ENCODE measurements at places on chromosomes 1 and 21.

- no peak for DNase-seq
Measured at GRCh38 chr1:171420810-171421209, 64.5 kb upstream of the PRRC2C start.

- DNase-seq, result no peak
Measured at GRCh38 chr1:3217181-3217641, 148.2 kb downstream of the PRDM16 start.

- DNase-seq, result no peak
Measured at GRCh38 chr21:44942566-44942965, 2.7 kb downstream of the SLX9 start.

- DNase-seq, result no peak
Measured at GRCh38 chr1:30414086-30414850, 309.1 kb downstream of the MATN1 start.

DNA sequence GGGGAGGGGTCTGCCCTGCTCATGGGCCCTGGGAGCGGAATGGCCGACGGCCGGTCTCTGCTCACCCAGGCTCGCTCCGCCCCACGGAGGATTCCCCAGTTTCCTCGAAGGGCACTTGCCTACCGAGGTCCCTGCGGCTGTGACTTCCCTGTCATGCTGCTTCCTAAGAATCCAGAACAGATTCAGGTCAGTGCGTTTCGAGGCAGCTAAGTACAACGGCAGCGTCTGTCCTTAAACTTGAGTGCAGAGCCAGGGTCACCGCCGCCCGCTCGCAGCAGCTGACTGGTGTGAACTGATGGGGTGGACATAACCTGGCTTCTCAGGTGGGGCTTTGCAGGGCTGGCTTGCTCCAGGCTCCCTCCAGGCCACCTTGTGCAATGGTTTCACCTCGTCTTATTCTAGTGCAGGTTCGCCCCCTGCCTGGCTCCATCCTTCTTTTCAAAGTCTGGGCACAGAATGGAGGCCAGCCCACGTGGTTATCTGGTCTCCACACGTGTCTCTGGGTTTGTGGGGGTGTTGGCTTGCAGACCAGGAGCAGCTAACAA, 7.6 kb upstream of the C1orf174 start:
- DNase-seq, result no peak

DNA sequence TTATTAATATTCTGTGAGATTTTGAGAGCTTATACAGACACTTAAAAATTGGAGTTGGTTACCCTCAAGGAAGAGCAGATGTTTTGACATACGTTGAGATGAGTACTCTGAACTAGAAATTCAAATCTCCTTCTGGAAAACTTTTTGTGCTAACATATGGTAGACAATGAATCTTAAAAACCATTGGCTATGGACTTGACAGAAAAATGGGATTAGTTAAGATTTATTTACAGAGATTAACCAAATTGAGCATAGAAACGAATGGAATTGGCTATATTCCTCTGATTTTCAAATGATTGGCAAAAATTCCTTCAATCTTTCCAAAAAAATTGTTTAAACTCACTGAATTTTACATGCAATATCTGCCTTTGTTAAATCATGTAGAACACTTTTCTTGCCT, 1392.9 kb downstream of the BRINP3 start:
- no peak for DNase-seq

GRCh38 chr1:20069874-20070273, at the start of gene PLA2G5:
PLA2G5 (plus strand) TSS chr1:20070194; CDS start chr1:20084831, 14,637 bp downstream.
- DNase-seq, result no peak

- no peak for DNase-seq
Measured at GRCh38 chr1:156828400-156829124, 11.9 kb upstream of the SH2D2A start.

GRCh38 chr1:8693107-8693506, 124.3 kb downstream of the RERE start:
- no peak for DNase-seq

GRCh38 chr1:14724678-14725077, 126.2 kb downstream of the KAZN start:
- DNase-seq, result no peak

GRCh38 chr1:77899647-77900320, 11.4 kb downstream of the NEXN start:
- DNase-seq, result no peak

DNA sequence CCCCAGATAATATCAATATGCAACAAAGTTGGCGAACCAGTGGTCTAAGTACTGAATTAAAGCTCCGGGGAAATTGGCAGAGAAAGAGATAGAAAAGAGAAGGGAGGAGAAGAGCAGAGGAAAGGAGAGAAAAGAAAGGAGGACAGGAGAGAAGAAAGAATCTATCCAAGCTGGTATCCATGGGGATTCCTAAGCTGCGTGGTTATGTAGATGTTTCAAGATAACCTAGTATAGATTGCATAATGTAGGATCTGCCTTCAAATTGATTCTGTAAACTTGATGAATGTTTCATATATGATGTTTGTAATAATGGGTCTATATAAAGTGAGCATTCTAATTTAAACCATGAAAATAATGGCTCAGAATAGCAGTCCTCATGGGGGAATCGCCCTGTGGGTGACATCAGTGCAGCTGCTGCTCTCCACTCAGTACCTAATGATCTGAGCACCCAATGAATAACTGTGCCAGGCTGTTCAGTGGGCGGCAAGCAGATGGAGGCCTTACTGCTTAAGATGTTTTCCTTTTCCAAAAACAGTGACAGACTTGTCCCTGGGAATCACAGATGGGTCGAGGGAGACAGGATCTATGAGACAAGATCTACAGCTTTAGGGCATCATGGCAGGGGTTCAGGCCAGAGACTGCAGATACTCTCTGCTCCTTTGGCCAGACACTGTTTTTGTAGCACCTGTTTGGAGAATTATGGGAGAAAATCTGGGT, 78.0 kb downstream of the LAMC2 start:
- no peak for DNase-seq

DNA sequence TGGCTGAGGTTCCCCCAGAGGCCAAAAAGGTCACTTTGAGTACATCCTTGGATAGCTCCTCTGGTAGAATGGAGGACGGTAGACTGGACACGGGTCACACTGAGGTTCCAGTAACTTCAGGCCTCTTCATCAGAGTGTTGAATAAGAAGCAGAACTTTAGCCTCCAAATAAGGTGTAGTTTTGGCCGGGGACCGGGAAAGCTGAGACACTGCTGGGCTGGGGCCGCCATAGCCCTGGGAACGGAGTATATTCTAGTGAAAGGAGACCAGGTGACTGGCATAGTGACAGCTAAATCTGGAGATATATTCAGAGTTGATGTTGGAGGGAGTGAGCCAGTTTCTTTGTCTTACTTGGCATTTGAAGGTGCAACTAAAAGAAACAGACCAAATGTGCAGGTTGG, 84.1 kb downstream of the EVA1C start:
- no peak for DNase-seq

GRCh38 chr1:43292216-43292615, 6.8 kb upstream of the C1orf210 start:
- no peak for DNase-seq

- DNase-seq, result no peak
Measured at GRCh38 chr1:19680644-19681043, 16.0 kb downstream of the HTR6 start.

DNA sequence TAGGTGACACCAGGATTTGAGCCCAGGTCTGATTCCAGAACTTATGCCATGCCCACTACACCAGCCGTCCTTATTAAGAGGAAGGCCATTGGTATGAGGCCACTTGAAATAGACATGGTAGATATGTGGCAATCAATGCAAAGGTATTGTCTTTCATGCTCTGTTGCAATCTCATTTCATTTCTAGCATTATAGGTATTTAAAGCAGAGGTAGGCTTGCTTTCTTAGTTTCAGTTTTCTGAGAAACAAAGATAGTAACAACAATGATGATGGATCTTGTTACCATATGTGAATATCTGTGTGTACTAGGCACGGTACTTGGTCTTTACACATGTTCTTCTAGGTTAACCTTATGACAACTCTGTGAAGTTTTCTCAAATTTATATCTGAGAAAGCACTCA, 113.1 kb downstream of the FGGY start:
- DNase-seq, result no peak

- no peak for DNase-seq
Measured at GRCh38 chr1:72003092-72003491, 279.2 kb downstream of the NEGR1 start.

GRCh38 chr1:112027696-112028095, 38.2 kb upstream of the KCND3 start:
- DNase-seq, result no peak

DNA sequence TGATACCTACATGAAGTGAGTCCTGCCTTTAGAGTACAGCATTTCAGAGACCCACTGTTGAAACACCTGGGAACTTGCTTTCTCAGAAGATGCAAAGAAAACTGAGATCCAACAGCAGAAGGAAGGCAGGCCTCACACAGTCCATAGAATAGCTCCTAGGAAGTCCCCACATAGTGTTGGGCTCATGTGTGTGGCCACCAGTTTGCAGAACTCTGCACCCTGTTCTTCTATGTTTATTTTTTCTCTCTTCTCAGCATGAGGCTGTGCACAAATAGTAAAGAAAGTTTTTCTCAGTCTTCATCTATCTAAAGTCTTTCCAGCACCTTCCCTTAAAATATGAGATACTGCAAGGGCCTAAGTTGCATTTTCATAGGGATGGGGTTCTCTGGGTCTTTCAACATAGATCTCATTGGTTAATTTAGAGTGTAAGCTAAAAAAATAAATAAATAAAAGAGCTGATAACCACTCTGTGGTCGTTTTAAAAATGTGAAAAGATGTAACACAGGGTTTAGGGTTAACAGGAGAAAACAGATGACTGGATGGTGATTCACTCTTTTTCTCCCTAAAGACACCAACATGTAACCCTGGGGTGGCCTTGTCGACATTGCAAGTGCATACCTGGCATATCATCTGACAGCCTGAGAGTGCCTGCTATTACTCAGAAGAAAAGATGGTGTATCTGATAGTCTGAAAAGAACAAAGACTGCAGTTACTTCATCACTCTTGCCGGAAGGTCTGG, 94.6 kb downstream of the ZC3H11B start:
- no peak for DNase-seq

- no peak for DNase-seq
Measured at GRCh38 chr1:91006113-91006908, 15.5 kb downstream of the ZNF644 start.

DNA sequence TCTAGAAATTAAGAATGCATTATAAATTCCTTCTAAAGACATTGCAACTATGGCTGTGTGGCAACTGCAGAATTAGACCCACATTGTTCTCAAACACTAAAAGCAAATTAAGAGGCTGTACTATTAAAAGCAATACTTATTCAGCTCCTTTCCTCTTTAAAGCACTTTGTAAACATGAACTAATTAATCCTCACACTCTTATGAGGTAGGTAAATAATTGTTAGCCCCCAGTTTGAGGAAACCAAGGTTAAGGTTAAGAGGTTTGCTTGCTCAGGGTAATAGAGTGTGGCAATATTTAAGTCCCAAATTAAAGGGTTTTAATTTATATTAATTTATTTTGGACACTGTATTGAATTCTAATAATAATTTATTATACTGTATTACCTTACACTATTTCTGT, 553.8 kb downstream of the LRRIQ3 start:
- DNase-seq, result no peak

GRCh38 chr1:54826226-54826816, 25.2 kb upstream of the TTC22 start:
- DNase-seq, result no peak

DNA sequence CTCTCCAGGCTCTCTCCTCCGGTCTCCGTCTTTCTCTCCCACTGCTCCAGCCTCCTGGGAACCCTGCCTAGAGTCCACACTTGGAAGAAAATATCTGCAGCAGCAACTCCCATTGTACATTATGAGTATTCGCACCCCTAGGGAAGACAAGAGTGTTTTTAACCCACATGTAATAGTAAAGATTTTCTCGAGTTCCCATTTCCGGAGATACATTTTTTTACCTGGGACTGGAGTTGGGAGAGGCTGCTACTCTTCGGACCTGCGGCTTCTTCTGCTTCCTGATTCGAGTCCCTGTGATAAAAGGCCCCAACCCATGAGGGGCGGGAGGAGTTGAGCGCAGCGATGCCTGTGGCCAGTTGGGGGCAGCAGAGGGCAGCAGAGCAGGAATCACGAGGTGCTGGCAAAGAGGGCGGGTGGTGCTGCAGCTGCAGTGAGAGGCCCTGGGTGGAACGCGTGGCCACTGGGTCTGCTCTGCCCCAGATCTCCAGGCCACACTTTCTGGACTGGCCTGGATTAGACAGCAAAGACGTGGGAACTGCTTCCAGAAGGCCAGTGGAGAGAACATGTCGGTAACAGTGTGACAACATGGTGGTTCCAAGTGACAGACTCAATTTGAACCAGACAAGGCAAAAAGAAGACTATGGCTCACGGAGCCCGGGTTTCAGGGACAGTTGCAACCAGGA, 221.0 kb upstream of the CSF3R start:
- peak; percentile 76 for DNase-seq

DNA sequence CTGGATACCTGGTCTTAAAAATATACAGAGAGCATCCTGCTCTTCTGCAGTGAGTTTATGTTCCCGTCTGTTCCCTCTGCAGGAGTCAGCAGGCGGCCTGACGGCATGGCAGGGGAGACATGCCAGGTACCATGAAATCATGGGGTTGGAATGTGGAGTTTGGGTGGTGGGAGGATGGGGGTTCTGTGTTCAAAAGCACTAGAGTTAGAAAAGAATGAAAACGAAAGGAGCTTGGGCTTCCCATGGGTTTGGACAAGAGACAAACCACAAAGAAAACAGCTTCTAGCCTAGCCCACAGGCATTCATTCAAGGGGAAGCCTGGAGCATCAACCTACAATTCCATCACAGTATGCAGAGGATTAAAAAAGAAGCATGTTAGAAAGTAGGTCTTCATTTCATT, 59.9 kb downstream of the WARS2 start:
- no peak for DNase-seq

DNA sequence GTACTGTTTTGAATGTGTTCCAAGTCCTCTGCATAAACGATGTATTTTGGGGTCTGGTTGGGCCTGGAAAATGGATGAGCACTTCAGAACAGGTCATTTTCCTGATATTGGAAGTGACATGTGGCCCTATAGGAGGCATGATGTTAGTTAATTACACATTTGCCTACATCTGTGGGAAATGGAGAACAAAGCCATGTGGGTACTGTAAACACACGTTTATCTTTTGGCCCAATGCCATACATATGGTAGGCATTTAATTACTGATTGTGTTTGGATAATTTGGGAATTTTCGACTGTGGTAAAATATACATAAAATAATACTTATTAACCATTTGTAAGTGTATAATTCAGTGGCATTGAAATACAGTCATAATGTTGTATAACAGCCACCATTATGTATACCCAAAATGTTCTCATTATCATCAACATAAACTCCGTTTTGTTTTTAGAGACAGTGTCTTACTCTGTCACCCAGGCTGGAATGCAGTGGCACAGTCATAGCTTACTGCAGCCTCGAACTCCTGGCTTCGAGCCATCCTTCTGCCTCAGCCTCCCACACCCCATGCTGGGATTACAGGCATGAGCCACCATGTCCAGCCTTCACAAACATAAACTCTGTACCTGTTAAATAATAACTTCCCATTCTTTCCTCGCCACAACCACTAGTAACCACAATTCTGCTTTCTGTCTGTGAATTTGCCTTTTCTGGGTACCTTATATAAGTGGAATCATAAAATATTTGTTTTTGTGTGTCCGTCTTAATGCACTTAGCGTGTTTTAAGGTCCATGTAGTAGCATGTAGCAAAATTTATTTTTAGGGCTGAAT, 11.9 kb upstream of the RNPEP start:
- no peak for DNase-seq

Data from activated naive CD8-positive, alpha-beta T cell treated with anti-CD3 and anti-CD28 coated beads, Interleukin-2, amount 50 U/mL, for 24 hours (primary cell).